ENCODE measurements at places on chromosomes 7 and 10.

DNA sequence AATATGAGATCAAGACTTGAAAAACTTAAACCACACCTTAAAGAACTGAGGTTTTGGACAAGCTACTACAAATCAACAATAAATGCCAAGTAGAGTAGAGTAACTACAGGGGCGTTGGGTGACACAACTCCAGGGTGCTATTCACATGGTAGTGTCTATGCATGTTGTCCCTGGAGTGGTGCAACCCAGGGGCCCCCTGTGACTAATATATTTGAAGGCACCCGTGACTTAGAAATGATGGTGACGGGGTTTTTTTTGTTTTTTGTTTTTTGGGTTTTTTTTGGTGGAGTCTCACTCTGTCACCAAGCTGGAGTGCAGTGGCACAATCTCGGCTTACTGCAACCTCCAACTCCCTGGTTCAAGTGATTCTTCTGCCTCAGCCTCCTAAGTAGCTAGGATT is 106.9 kb downstream of the FAM107B start:
- no peak for DNase-seq

DNA sequence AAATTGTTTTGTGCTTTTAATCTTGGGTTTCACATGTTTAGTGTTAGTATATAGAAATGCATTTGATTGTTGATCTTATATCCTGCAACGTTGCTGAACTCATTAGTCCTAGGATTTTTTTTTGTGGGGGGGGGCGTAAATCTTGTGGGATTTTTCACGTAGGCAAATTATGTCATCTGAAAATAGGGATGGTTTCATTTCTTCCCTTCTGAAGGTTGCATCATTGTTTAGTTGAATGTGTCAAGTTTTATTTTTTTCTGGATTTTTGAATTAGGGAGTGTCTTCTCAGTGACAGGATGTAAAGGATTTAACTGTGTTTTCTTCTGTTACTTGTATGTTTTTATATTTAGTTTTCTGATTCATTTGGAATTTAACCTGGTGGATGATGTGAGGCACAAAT is 26.7 kb downstream of the MKLN1 start:
- DNase-seq, result no peak

GRCh38 chr7:46175221-46175620 is 254.1 kb upstream of the IGFBP3 start:
- DNase-seq, result no peak

DNA sequence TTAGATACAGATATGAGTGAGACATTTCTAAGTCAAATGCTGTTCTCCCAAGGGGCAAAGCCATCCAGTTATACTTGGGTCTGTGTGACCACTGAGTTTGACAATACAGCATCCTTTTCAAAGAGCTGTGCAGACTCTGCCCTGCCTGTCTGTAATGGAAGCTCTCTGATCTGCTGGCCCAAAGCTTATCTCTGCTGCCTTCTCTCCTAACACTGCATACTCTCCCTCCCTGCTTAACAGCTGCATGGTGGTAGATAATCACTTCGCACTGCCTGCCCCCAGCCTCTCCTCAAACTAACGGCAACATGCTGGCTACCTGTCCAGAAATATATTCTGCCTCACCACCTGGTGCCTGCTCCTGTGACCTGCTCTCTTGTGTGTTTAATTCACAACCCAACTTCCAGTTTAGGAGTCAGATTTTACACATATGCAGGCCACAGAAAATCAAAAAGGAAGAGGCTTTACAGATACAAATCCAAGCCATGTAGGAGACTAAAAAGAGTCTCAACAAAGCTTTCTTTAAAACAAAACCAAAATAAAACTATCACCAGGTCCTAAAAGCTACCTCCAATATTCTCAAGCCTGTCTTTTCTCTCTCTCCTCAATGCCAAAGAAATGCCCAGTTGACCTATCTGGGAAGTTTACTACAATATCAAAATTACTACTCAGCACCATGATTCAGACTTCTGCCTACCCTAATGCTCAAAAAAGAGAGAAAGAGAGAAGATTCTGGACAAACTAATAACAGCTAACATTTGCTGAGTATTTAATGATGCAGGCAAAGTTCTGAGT is 145.6 kb downstream of the RELN start:
- no peak for DNase-seq

Data from effector CD4-positive, alpha-beta T cell (primary cell).